ENCODE measurements at places on chromosomes 6 and 20.

GRCh38 chr6:36127462-36128016 lies 2.8 kb upstream of the MAPK13 start:
- DNase-seq, result no peak

- DNase-seq, result no peak
Measured at GRCh38 chr20:13202565-13202964, 18.5 kb upstream of the ISM1 start.

DNA sequence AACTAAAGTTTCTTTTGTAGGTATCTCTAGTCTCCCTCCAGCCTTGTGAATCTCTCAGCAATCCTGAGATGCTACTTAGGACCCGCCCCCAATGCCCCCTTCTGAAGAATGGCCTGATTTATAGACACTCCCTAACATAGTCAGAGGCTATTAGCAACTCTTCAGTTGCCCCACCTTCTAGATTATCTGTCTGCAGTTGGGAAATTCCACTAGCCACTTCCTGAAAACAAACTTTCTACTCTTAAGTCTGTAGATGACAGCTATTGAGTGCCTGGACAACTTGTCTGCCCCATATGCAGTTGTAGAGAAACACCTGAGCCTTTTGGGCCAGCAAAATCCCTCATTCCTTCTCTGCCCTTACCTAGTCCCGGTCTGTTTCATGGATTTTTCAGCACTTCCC lies 188.2 kb upstream of the PREP start:
- no peak for DNase-seq

DNA sequence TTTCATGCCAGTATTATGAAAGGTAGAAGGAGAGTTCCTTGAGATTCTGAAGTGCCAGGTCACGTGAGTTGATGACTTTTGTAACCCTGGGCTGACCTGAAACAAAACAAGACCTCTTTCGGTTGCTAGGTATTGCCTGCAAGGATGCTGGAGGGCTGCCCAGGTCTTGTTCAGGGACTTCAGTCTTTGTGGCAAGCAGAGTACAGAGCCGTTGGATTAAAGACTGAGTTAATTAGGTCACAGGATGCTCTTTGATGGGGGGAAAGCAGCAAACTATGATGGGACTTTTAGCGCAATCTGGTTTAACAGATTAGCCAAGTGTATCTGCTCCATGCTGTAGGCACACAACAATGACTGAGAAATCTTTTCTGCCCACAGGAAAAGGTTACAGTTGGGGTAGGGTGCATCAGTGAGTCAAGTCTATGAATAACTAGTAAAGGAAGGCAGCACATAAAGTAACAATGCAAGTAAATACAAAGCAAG lies 12.8 kb upstream of the ELOVL5 start:
- peak; percentile 34 for DNase-seq

GRCh38 chr6:36548401-36548743 lies 1.1 kb upstream of the STK38 start:
- no peak for DNase-seq

- DNase-seq, result no peak
Measured at GRCh38 chr6:100691972-100692371, 189.2 kb downstream of the ASCC3 start.

DNA sequence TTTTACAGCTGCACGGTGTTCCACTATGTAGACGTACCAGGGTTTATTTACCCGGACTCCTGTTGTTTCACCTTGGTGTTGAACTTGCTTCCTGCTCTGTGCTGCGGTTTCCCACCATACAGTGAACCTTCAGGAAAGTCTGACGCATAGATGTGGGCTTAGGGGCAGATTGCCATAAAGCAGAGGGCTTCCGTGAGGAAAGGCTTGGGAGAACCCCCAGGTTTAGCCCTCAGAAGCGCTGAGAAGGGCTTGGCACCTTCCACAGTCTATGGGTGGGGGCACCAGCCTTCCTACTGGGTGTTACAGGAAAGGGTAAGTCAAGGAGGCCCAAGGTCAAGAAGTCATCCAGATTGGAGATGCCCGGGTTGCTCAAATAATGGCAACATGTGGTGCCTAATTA lies 19.2 kb upstream of the MRPS18A start:
- DNase-seq, result no peak

DNA sequence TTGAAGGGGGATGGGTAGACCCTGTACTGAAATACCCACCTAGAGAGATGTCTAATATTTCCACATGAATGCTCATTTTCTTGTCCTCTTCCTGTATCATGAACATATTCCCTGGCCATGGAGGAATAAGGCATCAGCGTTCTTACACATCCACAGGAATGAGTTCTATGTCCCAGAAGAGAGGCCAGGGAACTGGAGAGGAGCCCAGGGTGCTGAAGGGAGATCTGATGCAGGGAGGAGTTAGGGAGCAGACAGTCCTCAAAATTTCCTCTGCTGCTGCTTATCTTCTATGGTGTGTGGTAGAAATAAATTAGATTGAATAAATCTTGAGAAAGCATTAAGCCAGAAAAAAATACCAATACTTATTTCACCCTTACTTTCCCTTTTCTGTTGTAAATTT lies 295.0 kb downstream of the KCNQ5 start:
- DNase-seq, result no peak

DNA sequence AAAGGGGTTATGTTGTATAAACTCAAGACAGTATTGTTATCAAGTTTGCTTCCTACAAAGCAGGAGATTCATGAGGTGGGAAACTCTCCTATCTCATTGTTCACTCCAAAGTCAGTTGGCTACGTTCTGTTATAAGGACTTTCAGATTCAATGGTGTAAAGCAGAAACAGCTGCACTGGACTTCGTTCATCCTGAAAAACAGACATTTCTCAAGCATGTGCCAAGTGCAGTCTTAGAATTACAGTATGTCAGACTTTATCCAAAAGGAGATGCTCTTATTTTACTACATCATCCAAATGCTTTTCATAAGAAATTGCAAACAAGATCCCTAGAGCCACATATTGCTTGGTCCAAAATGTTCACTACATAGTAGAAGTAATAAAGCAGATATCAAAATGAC lies 14.9 kb downstream of the COL21A1 start:
- no peak for DNase-seq

- no peak for DNase-seq
Measured at GRCh38 chr6:155187106-155187505, 76.7 kb upstream of the CLDN20 start.

DNA sequence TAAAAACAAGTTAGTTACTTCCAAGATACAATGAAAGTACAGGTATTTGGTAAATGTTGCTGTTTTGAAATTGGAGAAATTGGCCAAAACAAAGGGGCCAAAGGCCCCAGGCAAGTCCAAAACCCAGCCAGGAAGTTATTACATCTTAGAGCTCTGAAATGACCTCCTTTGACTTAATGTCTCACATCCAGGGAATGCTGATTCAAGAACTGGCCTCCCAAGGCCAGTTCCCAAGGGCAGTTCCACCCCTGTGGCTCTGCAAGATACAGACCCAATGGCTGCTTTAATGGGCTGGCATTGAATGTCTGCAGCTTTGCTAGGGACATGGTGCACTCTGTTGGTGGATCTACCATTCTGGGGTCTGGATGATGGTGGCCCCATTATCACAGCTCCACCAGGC lies 217.3 kb upstream of the FKBP1C start:
- DNase-seq, result no peak

GRCh38 chr20:33926425-33926824 lies 67.3 kb upstream of the RALY start:
- DNase-seq, result no peak

DNA sequence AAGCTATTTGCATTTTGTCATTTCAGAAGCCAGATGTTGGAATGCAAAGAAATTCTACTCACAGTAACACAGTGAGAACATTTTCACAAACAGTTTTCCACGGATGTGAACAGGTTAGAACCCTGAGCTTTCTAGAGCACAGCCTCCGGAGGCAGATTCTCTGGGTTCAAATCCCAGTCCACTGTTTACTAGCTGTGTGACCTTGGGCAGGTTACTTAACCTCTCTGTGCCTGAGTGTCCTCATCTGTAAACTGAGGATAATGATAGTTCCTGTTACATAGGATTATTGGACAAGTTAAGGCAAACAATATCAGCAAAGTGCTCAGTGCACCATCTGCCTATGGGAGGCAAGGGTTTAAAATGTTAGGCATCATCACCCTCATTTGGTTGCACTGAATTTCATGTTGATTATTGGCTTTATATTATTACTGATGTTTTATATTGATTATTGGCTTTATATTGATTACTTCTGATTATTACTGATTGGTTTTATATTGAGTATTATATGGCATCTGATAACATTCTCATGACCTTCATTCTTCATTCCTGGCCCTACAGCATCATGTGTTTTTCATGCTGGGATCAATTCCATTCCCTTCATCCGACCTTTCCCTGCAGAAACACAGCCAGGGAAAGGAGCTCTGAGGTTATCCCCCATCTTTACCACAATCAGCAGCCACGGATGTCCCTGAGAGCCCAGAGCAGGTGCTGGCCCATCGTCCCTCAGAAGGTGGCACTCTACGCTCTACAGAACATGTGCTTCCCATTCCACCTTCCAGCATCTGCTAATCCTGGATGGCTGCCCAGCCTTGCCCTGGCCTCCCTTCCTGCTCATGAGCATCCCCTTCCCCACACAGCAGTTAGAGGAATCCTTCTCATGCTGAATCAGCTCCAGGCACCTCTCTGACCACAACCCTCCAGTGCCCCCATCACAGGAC lies 283.1 kb downstream of the PREX1 start:
- no peak for DNase-seq

GRCh38 chr6:134962421-134962820 lies 12.5 kb upstream of the ALDH8A1 start:
- DNase-seq, result no peak

DNA sequence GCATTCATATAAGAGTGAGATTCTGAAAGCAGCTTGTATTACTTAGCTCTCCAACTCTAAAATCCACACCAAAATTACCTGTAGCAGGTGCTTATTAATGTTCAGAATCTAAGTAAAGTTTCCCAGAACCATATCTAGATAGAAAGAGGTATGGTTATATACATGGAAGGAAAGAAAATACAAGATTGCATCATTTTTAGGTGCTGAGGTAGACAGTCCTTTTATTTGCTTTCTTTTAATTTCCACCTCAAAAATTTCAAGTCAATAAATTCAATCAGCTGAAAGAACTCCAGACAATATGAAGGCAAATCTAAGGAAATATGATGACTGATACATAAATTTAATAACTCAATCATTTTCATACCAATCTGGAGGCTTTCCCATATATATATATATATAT lies 521.9 kb downstream of the PKHD1 start:
- no peak for DNase-seq

DNA sequence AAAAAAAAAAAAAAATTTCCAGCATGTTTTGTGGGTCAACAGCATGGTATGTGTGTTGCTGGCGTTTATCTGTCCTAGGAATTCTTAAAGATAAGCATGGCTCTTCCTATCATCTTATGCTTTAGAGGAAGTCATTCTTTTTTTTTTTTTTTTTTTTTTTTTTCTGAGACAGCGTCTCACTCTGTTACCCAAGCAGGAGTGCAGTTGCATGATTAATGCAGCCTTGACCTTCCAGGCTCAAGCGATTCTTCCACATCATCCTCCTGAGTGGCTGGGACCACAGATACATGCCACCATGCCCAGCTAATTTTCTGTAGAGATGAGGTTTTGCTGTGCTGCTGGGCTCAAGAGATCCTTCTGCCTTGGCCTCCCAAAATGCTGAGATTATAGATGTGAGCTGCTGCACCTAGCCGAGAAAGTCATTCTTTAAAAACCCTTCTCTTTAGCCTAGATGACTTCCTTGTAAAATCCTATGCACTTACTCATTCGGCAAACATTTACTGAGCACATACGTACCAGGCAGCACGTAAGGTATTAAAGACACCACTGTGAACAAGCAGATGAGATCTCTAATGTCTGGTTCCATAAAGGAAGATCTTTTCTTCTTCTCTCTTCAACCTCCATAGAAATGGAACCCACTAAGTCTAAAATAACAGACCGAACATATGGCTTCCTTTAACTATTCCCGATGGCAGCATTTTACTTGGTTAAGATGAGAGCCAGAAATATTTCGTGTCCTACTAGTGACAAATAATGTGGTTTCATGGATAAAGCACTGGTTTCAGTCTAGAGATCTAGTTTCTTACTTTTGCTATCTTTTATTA lies 122.4 kb downstream of the RIN2 start:
- DNase-seq, result no peak

- no peak for DNase-seq
Measured at GRCh38 chr20:51579137-51579536, 36.6 kb upstream of the NFATC2 start.

DNA sequence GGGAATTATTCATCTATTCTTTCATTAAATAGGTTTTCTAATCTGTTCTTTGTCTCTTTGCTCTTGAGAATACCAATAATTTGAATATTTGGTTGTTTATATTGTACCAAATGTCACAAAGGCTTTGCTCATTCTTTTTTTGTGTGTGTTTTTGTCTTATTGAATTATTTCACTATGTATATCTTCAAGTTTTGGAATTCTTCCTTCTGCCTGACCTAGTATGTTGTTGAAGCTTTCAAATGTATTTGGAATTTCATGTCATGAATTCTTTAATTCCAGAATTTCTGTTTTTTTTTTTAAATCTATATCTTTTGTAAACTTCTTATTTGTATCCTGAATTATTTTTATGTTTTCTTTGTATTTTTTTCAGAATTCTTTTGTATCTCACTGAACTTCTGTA lies 16.8 kb downstream of the HLA-B start:
- no peak for DNase-seq
